ENCODE measurements at places on chromosomes 7 and 10.

DNA sequence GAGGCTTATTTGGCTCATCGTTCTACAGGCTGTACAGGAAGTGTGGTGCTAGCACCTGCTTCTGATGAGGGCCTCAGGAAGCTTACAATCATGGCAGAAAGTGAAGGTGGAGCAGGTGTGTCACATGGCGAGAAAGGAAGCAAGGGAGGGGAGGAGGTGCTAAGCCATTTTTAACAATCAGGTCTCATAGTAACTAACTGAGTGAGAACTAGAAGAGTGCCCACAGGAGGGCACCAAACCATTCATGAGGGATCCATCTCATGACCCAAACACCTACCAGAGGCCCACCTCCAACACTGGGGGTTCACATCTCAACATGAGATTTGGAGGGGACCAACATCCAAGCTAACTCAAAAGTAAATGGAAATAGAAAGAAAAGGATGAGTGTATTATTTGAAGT lies 78.1 kb downstream of the CXCL12 start:
- no peak for DNase-seq

DNA sequence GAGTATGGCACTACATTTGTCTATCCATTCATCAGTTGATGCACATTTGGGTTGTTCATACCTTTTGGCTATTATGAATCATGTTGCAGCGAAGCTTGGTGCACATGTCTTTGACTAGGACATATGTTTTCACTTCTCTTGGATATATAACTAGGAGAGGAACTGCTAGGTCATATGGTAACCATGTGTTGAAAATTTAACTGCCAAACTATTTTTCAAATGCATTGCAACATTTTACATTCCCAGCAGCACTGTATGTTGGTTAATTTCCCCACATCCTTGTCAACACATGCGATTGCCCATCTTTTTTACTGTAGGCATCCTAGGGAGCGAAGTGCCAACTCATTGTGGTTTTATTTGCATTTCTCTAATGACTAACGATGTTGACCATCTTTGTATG lies 183.4 kb downstream of the PRKCQ start:
- DNase-seq = no peak

DNA sequence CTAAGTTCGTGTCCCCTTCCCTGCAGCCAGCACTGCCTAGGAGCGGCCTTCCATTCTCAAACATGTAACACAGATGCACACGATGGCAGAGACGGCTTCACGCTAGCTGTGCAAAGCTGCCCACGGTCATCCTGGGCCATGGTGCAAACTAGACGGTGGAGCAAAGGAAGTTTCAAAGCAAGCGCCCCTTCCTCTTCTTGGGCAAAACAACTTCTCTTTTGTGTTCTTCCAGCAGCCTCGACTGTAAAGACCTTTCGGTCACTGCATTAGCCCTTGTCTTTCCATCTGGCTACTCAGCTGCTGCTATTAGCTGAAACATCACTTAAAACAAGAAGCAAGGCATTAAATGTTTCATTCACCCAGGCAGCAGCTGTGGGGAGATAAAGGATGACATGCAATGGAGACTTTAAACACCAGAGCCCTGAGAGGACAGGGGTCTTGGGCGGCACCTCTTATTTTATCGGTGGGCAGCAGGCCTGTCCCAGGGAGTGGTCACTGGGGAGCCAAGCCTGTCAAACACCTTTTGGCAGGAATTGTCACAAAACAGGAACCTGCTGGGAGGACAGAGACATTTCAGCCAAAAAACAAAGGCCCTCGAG lies 214.8 kb downstream of the KLF6 start:
- no peak for DNase-seq

- no peak for DNase-seq
Observed at GRCh38 chr10:119859420-119860258, 13.0 kb downstream of the MCMBP start.

DNA sequence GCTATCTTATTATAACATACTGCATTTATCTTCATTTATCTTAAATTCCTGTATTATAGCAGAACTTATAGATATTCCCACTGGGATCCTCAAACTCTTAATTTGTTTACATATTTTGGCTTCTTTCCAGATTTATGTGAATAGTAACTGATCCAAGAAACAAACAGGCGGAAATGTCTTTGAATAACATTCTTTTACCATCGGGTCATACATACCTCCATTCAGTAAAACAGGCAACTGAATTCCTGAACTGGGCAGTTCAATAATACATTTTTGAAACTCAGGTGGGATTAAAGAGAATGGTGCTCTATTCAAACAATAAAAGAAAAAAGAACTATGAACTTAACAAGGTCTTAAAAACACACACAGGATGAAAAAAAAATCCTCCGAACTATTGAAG lies 337.4 kb downstream of the CRPPA start:
- no peak for DNase-seq

DNA sequence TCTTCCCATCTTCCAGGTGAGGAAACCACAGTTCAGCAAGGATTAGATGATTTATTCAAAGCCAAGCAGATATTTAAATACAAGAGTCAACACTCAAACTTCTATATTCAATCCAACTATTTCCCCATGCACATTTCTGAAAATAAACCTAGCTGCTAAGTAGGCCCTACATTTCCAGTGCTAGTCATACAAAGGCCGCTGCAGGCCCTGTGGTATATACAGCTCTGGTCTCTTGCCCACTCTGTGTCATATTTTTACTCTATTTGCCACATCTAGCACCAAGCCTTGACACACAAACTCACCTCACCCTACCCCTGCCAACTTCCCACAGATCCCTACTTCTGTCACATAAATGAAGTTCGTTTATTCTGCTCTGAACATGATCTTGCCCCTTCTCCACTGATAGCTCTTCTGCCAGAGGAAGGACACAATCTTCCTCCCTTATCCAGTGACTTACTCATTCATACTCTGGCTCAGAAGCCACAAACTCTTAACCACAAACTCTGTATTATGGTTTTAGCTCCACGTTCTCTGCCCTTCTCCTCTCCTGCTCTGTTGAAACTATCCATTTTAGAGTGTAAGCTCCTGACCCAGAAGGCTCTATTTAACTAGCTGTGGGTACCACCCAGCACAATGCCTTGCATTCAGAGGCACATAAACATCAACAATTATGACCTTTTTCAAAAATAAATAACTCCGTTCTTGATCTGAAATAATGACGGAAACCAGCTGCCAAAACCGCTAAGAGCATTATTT lies 180.7 kb downstream of the CPEB3 start:
- DNase-seq = no peak

GRCh38 chr7:5694221-5694754 lies 87.2 kb downstream of the RNF216 start:
- DNase-seq = no peak

GRCh38 chr10:61673360-61673759 lies 10.6 kb downstream of the CABCOCO1 start:
- DNase-seq = no peak

- no peak for DNase-seq
Observed at GRCh38 chr10:76067447-76067846, 636.0 kb downstream of the LRMDA start.

GRCh38 chr7:103637726-103638125 lies 191.7 kb upstream of the SLC26A5 start:
- DNase-seq = no peak

GRCh38 chr7:39461263-39461820 lies 104.9 kb upstream of the YAE1 start:
- DNase-seq = no peak

DNA sequence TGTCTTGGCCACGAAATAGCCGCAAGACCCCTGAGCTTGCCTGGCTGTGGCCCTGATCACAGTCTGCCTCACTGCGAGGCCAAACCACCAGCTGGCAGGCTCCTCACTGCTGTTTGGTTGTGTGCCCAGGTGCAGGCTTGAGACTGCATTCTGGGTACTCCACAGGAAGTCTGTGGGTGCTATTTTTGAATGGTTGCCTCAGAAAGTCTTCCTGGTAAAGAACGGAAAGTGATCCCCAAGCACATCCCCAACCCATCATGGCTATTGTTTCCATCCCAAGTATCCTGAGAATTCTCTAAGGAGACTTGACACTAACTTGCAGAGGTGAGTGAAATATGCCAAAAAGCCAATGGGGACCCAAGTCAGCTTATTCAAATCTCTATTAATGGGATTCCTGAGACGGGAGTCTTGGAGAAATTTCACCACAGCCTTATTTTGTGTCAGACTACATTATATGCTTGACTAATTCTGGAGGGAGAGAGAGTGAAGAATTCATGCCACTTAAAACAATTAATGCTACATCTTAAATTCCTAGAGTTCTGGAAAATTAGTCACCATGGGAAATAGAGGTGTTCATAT lies 170.9 kb downstream of the RAMP3 start:
- DNase-seq = no peak

GRCh38 chr7:140923358-140924006 lies 1.2 kb downstream of the BRAF start:
- DNase-seq = no peak

DNA sequence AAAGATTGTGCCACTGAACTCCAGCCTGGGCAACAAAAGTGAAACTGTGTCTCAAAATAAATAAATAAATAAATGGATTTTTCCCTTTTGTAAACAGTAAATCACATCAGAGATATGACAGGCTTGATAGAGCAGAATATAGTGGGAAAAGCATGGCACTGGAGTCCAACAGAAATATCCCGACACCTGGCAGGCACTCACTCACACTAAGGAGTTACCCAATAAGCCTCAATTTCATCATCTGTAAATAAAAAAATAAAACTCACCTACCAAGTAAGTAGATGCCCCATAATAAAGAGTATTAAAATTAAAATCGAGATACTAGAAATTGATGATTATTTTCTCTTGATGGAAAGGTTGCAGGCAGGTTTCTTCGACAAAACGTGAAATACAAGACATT lies 1.7 kb downstream of the ATE1 start:
- no peak for DNase-seq

- no peak for DNase-seq
Observed at GRCh38 chr7:24978843-24979469, 1.0 kb downstream of the OSBPL3 start.

DNA sequence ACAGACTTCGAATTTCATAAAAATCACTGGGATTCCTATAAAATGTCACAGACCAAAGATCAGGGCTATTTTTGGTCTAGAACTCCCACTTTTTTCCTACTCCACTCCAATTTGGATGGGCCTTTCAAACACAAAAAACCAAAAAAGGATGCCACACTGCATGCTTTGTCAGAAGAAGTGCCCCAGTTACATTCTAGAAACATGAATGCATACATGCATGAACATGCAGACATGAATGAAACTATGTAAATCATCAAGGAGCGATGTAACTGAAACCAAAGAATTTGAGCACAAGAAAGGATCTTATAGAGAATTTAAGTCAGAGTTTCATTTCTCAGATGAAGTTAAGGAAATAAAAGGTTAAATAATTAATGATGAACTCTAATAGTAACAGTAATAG lies 31.8 kb upstream of the FAM133B start:
- DNase-seq = no peak

GRCh38 chr10:102504179-102504975 lies 605 bp downstream of the SUFU start:
- DNase-seq = peak; percentile 27

All from stimulated activated CD4-positive, alpha-beta T cell treated with anti-CD3 and anti-CD28 coated beads, Interleukin-4, amount 100 ng/mL, for 4 hours (primary cell).